GM18507 (cell line): ENCODE measurements at places on chromosomes 7 and 10.

DNA sequence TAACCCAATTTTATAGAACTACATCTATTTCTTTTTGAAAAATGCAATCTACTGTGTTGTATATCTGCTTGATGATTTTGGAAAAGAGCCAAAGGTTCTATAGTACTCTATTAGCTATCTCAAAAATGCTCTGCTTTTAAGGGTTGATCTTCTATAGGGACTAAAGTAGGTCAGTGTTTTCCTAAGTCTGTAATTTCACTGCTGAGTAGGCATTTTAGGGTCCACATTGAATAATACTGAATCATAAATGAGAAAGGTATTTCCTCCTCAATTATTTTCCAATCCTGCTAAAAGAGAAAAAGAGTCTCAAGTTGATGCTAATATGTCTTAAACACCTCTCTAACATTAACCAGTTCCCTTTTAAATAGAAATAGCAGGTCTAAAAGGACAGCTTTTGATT is 244.2 kb downstream of the LHFPL3 start:
- DNase-seq = no peak

DNA sequence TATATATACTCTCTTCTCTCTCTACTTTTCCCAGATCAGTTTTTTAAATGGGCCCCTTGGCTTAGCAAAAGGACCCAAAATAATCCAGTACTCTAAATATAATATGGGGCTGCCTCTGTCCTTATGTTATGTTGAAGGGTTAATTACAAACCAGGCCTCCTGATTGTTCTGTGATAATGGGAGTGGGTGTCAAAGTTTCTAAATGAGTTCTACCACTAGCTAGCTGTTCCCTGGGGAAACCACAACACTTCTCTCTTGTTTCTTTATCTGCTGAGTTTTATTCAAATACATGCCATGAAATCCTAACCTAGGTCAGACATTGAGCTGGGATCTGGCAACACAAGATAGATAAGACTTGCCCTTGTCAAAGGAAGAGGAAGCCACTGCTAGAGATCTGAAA is 3.8 kb downstream of the HTR5A start:
- no peak for DNase-seq

GRCh38 chr7:101945034-101945758 is 127.8 kb downstream of the CUX1 start:
- DNase-seq = no peak

DNA sequence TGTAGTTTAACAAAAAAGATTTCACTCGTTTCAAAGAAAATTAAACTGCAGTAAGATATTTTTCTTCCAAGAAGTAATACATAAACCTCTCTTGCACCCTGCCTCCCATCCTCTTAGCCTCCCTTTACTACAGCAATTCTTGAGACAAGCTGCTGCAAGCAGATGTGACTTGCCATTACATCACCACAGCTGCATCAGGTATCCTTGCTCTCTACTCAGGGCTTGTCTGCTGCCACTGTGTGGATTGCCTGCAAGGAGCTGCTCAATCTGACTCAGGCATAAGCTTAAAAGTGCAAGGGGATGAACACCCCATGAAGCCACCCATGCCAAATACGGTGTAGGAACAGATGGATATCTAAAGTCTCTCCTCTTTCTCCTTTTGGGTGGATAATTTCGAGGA is 609.9 kb downstream of the DNAJB9 start:
- no peak for DNase-seq

DNA sequence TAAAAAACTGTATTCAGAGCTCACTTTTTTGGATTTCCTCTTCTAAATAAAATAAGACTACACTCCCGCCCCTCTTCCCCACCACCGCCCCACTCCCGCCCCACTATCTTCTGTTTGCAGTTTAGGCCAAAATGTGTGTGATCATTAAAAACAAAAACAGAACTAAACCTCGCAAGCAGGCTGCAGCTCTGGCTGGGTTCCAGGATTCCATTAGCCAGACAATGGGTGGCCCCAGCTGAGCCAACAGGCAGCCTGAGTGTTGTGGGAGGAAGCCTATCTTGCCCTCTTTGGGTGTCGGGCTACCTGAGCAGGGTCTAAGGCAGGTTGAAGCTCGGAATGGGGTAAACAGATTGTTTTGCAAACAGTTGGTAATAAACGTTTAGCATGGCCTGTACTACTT is 41.7 kb downstream of the ARL4A start:
- DNase-seq = no peak

- no peak for DNase-seq
Measured at GRCh38 chr7:132825222-132825621, 249.0 kb upstream of the PLXNA4 start.

DNA sequence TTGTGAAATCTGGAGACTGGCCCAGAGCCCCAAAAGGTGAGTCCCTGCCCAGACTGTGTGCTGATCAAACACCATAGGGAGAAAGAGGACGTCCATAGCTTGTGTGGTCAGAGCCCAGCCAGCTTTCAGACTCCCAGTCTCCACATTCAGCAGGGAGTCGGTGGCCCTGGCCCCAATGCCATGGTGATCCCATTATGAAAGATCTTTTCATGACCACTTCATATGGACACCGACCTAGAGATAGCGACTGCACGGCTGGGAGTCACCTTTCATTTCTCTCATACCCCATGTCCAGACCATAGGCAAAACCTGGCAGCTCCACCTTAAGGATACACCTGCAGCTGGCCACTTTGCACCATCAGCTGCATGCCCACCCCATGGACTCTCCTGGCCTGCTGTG is 126.4 kb downstream of the ARHGAP22 start:
- no peak for DNase-seq

DNA sequence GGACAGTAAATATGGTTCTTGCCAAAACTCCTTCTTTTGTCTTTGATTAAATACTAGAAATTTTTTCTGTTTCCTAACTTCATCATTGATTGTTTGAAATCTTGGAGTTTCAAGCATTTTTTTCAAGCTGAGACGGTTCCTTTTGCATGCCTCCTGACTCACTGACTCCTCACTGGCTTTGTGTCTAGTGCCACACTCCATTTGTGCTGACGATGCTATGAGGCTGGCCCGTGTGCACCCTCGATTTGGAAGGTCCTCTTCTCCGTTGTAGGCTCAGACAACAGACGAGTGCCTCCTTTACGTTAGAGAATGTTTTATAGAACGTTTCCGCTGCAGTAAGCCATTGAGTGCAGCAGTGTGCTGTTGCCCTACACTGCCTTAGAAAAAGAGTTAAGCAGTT is 10.8 kb upstream of the CSGALNACT2 start:
- DNase-seq = no peak

DNA sequence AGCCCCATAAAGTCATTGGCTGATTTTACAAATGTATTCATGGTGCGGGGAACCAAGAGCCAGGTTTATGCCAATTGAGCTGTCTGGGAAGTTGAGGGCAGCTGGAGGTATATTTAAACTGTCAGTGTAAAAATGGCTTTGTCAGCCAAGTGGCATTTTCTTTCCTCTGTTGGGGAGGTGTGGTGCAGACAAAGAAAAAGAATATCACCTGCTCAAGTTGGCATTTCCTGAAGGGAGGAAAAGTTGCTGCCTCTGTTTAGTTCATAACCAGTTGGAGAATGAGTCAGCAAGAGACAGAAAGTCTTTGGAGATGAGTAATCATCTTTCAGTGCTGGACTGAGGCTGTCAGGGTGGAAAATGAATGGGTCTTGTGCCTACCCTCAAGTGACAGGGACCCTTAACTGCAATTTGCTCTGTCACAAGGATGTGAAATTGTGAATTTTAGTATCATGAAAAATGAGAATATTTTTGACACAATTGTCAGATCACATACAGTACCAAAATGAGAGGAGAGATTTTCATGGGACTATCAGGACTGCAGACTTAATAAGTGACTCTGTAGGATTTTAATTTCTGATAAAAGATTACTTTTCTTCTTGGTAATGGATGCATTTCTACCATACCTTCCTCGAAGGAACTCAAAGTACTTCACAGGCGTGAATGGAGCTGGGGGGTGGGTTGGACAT is 137.3 kb downstream of the ANLN start:
- DNase-seq = peak; percentile 17
